ENCODE measurements at places on chromosomes 2 and 18.

DNA sequence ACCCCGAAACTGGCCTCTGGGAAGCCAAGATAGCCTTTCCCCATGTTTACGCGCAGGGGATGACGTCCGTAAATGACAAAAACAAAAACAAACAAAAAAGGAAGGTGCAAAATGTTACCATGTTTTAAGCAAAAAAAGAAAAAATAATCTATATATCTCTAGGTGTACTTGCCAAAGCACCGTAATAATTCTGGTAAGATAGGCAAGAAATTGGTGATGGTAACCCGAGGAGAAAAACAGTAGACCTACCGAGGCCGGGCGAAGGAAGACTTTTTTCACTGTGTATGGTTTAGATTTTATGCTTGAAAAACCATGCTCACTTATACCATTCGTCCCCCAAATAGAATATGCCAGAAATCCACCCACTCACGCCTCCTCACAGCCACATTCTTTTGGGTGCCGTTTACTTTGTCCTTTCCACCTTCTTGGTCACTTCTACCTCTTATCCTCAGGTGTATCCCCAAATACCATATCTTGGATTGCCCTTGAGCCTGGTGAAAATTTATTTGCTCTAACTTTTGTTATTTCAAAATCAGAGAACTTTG is 8.0 kb downstream of the GATA6 start:
- no peak for DNase-seq

DNA sequence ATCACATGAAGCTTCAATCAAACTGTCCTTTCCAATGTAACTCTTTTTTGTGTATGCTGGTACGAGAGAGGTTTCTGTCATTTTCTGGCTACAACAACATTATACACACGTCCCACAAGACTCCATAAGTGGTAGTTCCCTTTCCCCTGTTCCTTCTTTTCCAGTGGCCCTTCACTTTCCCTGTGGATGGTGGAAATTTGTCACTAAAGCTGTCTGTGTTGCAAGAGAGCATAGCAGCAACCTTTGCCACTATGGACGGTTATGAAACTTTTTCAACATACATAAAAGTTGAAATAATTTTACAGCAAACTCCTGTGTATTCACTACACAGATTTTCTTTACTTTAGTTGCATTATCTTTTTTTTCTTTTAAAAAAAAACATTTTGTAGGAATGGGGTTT is 18.7 kb downstream of the DBI start:
- no peak for DNase-seq

GRCh38 chr2:225008935-225009334 is 33.3 kb downstream of the DOCK10 start:
- no peak for DNase-seq

DNA sequence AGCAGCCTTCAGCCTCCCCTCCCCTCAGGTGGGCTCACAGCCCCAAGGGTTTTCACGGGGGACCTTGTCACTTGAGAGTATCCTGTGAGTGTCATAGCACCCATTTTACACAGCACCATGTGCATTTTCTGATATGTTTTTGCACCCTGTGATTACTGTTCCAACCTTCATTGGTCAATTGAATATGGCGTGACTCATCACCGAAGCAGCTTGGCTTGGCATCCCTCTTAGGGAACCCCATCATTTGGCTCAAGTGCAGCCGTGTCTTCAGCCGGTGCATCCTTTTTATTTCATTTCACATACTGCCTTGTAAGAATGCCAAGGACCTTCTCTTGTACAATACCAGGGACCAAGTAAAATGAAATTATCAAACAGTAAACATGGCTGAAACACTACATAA is 57.6 kb downstream of the NPAS2 start:
- DNase-seq, result no peak

DNA sequence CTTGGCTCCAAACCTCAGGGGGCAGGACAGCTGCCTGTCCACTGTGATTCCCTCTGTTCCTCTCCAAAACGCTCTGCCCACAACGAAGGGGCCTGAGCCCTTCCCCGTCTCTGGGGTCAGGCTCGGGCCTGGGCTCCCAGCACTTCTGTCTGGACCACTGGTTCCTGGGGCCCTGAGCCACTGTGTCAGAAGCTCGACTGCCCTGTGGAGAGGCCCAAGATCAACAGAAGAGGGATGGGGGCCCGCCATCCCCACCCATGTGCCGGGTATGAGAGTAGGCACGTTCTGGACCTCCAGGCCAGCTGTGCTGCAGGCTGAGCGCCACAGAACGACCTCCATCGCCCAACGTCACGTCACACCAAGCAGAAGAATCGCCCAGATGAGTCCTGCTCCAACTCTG is 119.9 kb upstream of the HS6ST1 start:
- no peak for DNase-seq

DNA sequence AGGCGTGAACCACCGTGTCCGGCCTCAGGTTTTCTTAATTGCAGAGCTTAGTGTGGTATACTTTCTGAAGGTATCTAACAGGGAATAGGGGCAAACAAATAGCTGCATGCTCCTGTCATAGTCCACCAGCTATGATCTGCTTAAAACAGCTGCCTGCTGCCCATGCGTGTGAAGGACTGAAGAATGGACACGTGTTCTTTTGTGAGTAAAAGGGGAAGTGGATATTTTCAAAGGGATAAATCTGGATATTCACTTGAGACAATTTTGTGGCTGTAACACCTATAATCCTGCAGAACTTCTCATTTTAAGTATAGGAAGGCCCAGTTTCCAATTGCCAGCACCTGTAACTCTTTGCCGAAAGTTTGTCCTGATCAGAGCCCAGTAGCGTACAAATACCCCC is 44.7 kb downstream of the TRPM8 start:
- DNase-seq, result no peak

GRCh38 chr2:65997961-65998360 is 437.0 kb upstream of the MEIS1 start:
- no peak for DNase-seq

DNA sequence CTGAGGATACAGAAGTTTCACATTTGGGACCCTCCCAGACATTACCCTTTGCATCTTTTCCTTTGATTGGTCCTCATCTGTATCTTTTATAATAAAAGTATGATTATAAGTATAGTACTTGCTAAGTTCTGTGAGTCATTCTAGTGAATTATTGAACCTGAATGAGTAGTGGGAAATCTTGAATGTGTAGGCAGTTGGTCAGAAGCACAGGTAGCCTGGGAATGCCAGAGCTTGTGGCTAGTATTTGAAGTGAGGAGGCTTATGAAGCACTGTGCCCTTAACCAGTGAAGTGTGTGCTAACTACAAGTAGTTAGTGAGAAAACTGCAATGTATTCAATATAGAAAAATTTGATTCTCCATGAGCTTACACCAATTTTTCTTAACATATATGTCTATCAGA is 257.6 kb downstream of the GRB14 start:
- no peak for DNase-seq

DNA sequence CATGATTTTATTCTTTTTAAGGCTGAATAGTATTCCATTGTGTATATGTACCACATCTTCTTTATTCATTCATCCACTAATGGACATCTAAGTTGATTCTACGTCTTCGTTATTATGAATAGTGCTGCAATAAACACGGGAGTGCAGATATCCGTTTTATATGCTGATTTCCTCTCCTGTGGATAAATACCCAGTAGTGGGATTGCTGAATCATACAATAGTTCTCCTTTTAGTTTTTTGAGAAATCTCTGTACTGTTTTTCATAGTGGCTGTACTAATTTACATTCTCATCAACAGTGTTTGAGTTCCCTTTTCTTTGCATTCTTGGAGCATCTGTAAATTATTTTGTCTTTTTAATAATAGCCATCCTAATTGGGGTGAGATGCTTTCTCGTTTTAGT is 114.5 kb downstream of the RGPD3 start:
- DNase-seq, result no peak

- no peak for DNase-seq
Measured at GRCh38 chr2:212842544-212843185, 304.1 kb upstream of the ERBB4 start.

- no peak for DNase-seq
Measured at GRCh38 chr2:62347563-62348270, 151.8 kb downstream of the B3GNT2 start.

DNA sequence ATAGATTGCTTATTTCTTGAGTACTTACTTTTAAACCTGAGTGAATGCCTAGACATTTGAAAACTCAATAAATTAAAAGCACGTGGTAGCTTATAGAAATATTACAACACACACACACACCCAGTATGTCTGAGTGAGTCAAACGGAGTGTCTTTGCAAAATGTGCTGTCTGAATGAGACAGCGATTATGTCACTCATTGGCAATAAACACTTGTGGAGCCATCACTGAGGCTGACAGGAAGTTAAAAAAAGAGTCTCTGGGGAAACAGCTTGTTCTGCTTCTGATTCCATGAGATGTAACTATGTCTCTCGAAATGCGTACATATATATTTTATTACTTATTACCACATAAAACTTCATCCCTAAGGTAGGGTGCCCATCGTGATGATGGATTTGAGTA is 22.3 kb upstream of the VPS4B start:
- DNase-seq, result no peak

DNA sequence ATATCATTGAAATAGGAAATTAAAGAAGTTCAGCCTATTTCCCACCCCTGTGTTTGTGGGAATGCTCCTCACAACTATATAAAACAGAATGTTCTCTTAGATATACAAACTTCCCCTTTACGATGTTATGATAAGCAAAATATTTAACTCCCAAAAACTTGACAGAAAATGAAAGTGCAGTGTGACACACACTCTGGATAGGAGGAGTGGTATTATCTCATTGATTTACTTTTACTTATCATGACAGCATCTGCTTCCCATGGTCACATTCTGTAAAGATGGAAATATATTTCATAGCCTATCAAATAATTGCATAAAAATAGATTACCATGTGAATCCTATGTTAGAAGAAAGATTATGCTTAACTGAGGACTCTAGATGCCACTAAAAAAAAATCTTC is 96.6 kb upstream of the STK17B start:
- DNase-seq, result no peak

All from stimulated activated CD4-positive, alpha-beta T cell treated with anti-CD3 and anti-CD28 coated beads, Interleukin-4, amount 100 ng/mL, for 1 hour (primary cell).